ENCODE measurements at places on chromosomes 1 and 21. TPM values are rescaled to one million over a fixed set of nuclear protein-coding genes. Genes with fewer than 3 reads are reported as not detected.

The CLCA4 gene
- total RNA-seq = not detected

The PTPN7 gene
- not detected for total RNA-seq

The TRIM46 gene
- total RNA-seq = 3.9 TPM

The CCDC185 gene
- total RNA-seq = not detected

The TPTE gene
- not detected for total RNA-seq

The GNG4 gene
- 14.9 TPM for total RNA-seq

DNA sequence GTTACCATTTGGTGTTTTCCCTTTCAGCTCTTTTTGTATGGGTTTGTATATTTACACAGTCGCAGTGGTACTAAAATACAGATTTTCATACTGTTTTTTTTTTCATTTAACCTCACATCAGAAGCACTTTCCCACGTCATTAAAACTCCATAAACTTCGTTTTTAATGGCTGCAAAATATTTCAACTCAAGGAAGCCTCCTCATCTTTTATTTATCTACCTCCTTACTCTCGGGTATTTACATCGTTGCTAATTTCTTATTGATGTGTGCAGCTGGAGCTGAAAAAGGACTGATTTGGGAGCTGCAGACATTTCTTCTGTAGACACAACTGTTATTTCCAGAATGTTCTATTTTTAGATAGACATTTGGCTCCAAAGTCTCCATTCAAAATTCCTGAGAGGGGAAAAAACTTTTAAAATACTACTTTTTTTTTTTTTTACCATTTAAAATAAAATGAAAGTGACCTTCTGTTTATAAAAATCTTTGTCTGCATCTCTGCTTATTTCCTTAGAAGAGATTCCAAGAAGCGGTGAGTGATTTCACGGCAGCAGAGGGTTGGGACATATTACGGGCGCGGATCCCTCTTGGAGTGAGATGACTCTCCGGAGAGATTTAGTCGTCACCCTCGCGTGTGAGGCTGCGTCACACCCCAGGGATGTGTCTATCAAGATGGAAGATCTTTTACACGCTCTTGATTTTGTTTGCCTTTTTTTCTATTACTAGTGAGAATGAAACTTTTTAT is 10.1 kb downstream of the RUNX3 start:
- no peaks in the 10 kb centered on the region for H3K36me3 ChIP-seq
- no peak for DNase-seq
- no peak overlapping the region for H3K4me3 ChIP-seq
- peaks cover 11% of the 10 kb centered on the region for H3K27me3 ChIP-seq
- H3K4me1 ChIP-seq = peaks cover 4% of the 10 kb centered on the region

DNA sequence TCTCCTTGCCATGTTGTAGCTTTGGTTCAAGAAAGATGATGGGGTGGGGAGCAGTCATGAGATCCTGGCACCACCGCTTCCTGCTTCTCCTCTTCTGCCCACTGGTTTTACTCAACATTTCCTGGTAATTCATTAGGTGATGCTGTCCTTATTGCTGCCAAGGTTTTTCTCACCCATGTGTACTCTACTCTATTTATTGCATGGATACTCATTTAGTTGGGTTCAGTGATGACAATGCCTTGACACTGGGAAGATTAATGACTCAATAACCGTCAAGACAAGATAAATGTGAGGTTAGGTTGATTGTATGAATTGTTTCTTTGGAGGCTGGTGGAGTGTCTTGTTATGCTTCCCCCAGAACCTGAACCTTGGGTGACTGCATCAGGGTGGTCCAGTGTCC is 484.2 kb downstream of the SIPA1L2 start:
- DNase-seq = no peak
- no peaks in the 10 kb centered on the region for H3K27me3 ChIP-seq
- H3K4me1 ChIP-seq = peaks cover 16% of the 10 kb centered on the region
- H3K36me3 ChIP-seq = no peaks in the 10 kb centered on the region
- no peak overlapping the region for H3K4me3 ChIP-seq

GRCh38 chr1:59695252-59695651 is 119.5 kb upstream of the HOOK1 start:
- no peak for DNase-seq
- H3K27me3 ChIP-seq = no peaks in the 10 kb centered on the region
- no peak overlapping the region for H3K4me3 ChIP-seq
- peaks cover 34% of the 10 kb centered on the region for H3K4me1 ChIP-seq
- no peaks in the 10 kb centered on the region for H3K36me3 ChIP-seq

DNA sequence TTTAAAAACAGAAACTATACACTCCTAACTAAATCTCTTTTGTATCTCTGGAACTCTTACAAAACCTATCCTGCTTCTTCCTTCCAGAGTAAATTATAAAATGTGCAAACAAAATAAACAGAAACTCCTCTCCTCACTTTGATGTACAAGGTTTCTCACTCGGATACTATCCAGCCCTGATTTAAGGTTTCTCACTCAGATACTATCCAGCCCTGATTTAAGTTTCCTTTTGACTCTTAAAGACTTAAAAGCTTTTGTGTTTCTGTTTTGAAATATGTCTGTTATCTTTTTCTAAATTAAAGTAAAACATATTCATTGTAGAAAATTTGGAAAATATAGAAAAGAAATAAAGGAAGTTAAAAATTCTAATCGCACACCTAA is 132.5 kb downstream of the CRB1 start:
- no peak for DNase-seq
- no peaks in the 10 kb centered on the region for H3K36me3 ChIP-seq
- no peaks in the 10 kb centered on the region for H3K4me1 ChIP-seq
- H3K27me3 ChIP-seq = no peaks in the 10 kb centered on the region

GRCh38 chr1:112196008-112196588 is 199.9 kb upstream of the CTTNBP2NL start:
- H3K36me3 ChIP-seq = no peaks in the 10 kb centered on the region
- H3K4me3 ChIP-seq = no peak overlapping the region
- no peaks in the 10 kb centered on the region for H3K27me3 ChIP-seq
- H3K4me1 ChIP-seq = no peaks in the 10 kb centered on the region

DNA sequence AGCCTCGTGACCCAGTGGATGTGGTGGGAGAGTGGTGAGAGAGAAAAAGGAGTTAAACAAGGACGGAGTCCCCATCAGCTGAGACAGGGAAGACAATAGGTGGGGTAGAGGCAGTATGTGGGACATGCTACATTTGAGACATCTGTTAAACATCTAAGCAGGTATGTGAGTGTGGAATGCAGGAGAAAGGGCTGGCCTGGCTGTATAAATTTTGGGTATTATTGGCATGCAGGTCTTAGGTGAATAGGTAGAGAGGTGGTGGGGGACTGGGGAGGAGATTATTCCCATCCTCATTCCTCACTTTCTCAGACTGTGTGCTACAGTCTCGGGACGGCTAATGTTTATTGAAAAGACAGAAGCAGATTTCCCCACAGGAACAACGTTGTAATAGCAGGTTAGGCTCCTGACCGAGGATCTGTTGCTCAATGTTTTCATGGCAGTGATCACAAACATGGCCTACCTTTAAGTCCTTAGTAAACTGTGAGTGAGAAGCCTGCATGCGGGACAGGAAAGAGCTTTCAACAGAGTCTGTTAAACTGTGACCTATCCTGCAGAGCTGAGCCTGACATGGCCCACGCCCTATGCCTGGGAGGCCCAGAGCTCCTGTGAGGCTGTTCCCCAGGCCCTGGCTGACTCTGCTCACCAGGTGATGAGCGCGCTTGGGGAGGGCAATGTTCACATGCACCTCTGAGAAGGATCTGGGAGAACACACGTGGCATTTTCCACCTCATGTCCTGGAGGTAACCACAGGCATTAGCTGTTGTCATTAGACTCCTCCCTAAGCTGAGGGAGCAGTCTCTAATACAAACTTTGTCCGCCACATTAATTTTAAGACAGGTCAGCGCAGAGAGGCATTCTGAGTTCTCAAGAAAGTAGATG is 16.5 kb downstream of the VSIG8 start:
- H3K4me3 ChIP-seq = no peak overlapping the region
- H3K36me3 ChIP-seq = no peaks in the 10 kb centered on the region
- no peak for DNase-seq
- peaks cover 7% of the 10 kb centered on the region for H3K27me3 ChIP-seq

GRCh38 chr1:28813931-28814465 is 2.0 kb downstream of the OPRD1 start:
- DNase-seq = no peak
- H3K27ac ChIP-seq = no peak overlapping the region
- H3K27me3 ChIP-seq = peaks cover 55% of the 10 kb centered on the region
- peaks cover 17% of the 10 kb centered on the region for H3K4me1 ChIP-seq
- H3K36me3 ChIP-seq = no peaks in the 10 kb centered on the region

- DNase-seq = no peak
- no peak overlapping the region for H3K4me3 ChIP-seq
- no peak overlapping the region for H3K27ac ChIP-seq
Measured at GRCh38 chr1:119409731-119410130, 5.2 kb upstream of the HSD3B2 start.

DNA sequence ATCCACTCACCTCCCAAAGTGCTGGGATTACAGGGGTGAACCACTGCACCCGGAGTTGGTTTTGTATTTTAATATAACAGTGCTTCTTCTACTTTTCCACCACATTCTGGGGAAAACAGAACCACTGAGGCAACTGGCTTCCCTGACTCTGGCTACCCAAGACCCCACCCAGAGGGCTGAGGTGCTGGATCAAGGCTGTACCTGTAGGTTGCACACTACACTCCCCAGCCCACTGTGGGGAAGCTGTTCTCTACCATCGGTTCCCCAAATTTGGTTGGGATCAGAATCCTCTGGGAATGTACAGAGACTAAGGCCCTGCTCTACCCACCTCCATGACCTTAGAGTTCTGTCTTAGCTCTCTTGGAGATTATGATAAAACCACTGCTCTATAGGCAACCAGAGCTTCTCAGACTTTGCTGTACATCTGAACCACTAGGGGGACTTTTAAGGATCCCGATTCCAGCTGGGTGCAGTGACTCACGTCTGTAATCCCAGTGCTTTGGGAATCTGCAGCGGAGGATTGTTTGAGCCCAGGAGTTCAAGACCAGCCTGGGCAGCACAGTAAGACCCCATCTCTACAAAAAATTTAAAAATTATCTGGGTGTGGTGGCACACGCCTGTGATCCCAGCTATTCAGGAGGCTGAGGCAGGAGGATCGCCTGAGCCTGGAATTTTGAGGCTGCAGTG is 51.6 kb downstream of the GNG4 start:
- DNase-seq = peak; percentile 27
- no peaks in the 10 kb centered on the region for H3K36me3 ChIP-seq

DNA sequence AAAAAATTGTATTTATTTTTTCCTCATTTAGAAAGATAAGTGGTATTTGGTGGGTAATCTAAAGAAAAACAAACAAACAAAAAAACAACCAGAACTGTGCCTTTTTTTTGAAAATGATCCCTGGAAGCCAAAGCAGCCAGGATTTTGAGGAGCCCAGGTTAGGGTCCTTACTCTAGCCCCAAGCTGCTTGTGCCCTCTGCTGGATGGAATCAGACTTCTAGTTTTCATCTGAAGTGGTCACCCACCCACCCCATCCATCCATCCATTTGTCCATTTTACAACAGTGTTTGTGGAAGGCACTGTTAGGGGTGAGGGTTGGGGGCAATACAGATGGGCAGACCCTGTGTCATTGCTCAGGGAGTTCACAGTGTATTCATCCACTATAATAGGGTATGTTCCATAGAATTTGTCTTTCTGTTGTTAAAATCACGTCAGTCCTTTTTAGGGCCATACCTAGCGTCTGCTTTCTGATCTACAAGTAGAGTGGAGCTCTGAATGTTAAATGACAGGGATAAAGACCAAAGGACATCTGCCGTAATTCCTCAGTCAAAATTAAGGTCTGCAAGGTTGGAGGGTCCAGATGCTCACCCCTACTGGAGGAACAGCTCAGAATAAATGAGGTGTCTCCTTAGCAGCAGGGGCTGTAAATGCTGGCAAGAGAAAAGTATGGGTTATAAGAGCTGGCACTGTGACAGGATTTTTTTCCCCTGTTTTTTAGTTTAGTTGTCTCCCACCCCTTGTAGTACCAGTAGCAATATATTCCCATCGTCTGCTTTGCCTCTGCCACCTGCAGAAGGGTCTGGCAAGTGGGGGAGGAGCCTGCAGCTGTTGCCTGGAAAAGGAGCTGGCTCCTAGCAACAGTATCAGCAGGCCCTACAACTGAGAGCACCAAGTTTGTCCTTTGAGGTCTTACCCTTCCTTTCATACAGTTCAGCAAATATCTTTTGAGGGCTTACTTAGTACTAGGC is 3.2 kb downstream of the LRRC42 start:
- no peaks in the 10 kb centered on the region for H3K27me3 ChIP-seq
- H3K36me3 ChIP-seq = peaks cover 8% of the 10 kb centered on the region
- peaks cover 26% of the 10 kb centered on the region for H3K4me1 ChIP-seq
- no peak overlapping the region for H3K27ac ChIP-seq
- no peak overlapping the region for H3K4me3 ChIP-seq

GRCh38 chr1:12460911-12461621 is 156.9 kb downstream of the DHRS3 start:
- H3K27me3 ChIP-seq = no peaks in the 10 kb centered on the region
- peak overlapping the region; percentile 47 for H3K27ac ChIP-seq
- no peak overlapping the region for H3K4me3 ChIP-seq
- peak; percentile 78 for DNase-seq
- no peaks in the 10 kb centered on the region for H3K36me3 ChIP-seq

- no peak overlapping the region for H3K27ac ChIP-seq
- no peaks in the 10 kb centered on the region for H3K27me3 ChIP-seq
- H3K4me3 ChIP-seq = no peak overlapping the region
- no peaks in the 10 kb centered on the region for H3K36me3 ChIP-seq
Measured at GRCh38 chr21:33870768-33871167, 44.8 kb downstream of the ATP5PO start.

- H3K36me3 ChIP-seq = no peaks in the 10 kb centered on the region
- no peaks in the 10 kb centered on the region for H3K4me1 ChIP-seq
- no peak overlapping the region for H3K27ac ChIP-seq
- H3K27me3 ChIP-seq = no peaks in the 10 kb centered on the region
Measured at GRCh38 chr1:8431019-8431418, 113.1 kb downstream of the SLC45A1 start.

GRCh38 chr1:23577056-23578004 is 18.0 kb upstream of the ID3 start:
- DNase-seq = no peak
- H3K4me1 ChIP-seq = peaks cover 6% of the 10 kb centered on the region
- H3K4me3 ChIP-seq = no peak overlapping the region
- no peaks in the 10 kb centered on the region for H3K36me3 ChIP-seq
- no peaks in the 10 kb centered on the region for H3K27me3 ChIP-seq

DNA sequence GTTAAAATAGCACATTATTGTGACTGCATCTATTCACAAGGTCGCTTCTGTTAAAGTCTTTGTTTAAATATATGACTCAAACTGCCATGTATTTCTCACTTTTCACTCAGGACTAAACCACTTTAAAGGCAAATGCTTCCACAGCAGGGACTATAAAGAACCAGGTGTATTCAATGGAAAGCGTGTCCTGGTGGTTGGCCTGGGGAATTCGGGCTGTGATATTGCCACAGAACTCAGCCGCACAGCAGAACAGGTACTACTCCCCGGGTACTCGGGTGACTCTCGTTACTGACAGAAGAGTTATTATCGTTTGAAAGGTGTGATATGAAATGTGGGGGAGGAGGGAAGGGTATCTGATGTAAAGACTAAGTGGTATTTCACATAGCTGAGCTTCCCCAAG is 17.3 kb downstream of the FMO3 start:
- no peak for DNase-seq
- H3K4me1 ChIP-seq = no peaks in the 10 kb centered on the region
- H3K27ac ChIP-seq = no peak overlapping the region
